ENCODE measurements at places on chromosomes 12 and 14. TPM values are rescaled to one million over a fixed set of nuclear protein-coding genes. Genes with fewer than 3 reads are reported as not detected.
A peak's percentile ranks its signal among the peaks of the same experiment; 100 is the strongest.

- no peak for DNase-seq
- no peaks in the 10 kb centered on the region for H3K4me1 ChIP-seq
- no peak overlapping the region for H3K4me3 ChIP-seq
- H3K27ac ChIP-seq: no peak overlapping the region
These were observed 126.7 kb downstream of the TTC6 start for GRCh38 chr14:37721976-37722659.

DNA sequence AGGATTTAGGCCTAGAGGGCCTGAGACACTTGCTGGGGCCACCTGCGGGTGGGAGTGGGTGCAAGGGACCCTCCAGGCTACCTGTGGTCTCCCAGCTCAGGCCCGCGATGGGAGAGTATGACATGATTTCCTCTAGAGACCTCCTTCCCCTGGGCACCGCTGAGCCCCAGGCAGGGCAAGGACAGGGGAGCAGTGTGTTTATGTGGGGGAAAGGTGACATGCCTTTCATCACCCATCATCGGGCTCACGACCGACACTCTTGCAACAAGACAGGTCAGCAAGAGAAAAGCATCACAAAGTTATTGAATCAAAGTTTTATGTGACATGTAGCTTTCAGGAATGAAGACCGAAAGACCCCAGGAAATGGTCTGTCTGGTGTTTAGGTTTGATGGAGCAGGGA lies 19.9 kb downstream of the SH2B3 start:
- no peak for DNase-seq
- H3K4me3 ChIP-seq: no peak overlapping the region
- peaks cover 47% of the 10 kb centered on the region for H3K36me3 ChIP-seq
- H3K4me1 ChIP-seq: peaks cover 61% of the 10 kb centered on the region

- H3K4me1 ChIP-seq: no peaks in the 10 kb centered on the region
- H3K27me3 ChIP-seq: no peaks in the 10 kb centered on the region
- no peak for DNase-seq
- H3K4me3 ChIP-seq: no peak overlapping the region
- H3K27ac ChIP-seq: no peak overlapping the region
- peaks cover 61% of the 10 kb centered on the region for H3K36me3 ChIP-seq
These were observed 28.1 kb downstream of the ATP6V1D start for GRCh38 chr14:67331368-67332125.

- H3K4me1 ChIP-seq: no peaks in the 10 kb centered on the region
- no peaks in the 10 kb centered on the region for H3K27me3 ChIP-seq
- DNase-seq: no peak
These were observed 650.3 kb upstream of the ALG10B start for GRCh38 chr12:37666069-37666781.

- no peaks in the 10 kb centered on the region for H3K4me1 ChIP-seq
- peaks cover 11% of the 10 kb centered on the region for H3K27me3 ChIP-seq
- H3K27ac ChIP-seq: no peak overlapping the region
- no peaks in the 10 kb centered on the region for H3K36me3 ChIP-seq
- DNase-seq: no peak
- no peak overlapping the region for H3K4me3 ChIP-seq
These were observed 448.1 kb upstream of the DCN start for GRCh38 chr12:91630596-91631293.

GRCh38 chr12:32836710-32837109 lies 59.9 kb downstream of the PKP2 start:
- H3K27ac ChIP-seq: no peak overlapping the region
- H3K27me3 ChIP-seq: no peaks in the 10 kb centered on the region
- no peaks in the 10 kb centered on the region for H3K36me3 ChIP-seq
- no peak overlapping the region for H3K4me3 ChIP-seq
- no peak for DNase-seq

DNA sequence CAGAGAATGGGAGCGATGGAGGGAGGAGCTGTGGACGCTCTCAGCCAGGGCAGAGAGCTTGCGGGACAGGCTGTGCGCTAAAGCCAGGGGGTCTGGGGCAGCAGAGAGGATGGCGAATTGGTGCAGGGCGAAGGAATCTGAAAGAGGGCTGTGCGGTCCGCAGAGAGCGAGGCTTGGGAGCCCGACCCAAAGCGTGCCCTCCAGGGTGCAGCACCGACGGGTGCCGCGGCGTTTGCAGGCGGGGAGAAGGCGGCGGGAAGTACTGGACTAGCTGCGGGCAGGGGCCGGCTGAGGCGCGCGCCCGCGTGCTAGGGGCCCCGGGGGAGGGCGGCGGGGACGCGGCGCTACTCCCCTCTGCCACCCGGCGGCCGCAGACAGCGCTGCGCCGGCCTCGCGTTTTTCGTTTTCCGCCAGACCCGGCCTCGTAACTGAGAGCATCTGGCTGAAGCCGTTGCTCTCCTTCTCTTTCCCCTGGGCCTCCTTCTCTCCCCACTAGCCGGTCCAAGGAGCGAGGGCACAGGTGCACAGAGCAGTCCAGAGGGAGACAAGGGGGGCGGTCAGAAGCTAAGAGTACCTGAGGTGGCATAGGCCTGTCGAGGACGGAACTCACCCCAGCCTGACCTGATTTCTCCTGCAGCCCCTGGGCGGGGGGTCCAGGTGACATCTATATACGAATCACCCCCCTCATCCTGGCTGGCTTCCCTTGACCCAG lies 24.9 kb downstream of the SLC6A12 start:
- no peaks in the 10 kb centered on the region for H3K36me3 ChIP-seq
- H3K4me1 ChIP-seq: peaks cover 6% of the 10 kb centered on the region
- H3K27ac ChIP-seq: no peak overlapping the region
- H3K4me3 ChIP-seq: peak overlapping the region; percentile 70
- peak; percentile 18 for DNase-seq
- peaks cover 28% of the 10 kb centered on the region for H3K27me3 ChIP-seq

- H3K27me3 ChIP-seq: peaks cover 2% of the 10 kb centered on the region
- peaks cover 9% of the 10 kb centered on the region for H3K4me1 ChIP-seq
- H3K4me3 ChIP-seq: no peak overlapping the region
- H3K36me3 ChIP-seq: no peaks in the 10 kb centered on the region
- DNase-seq: no peak
These were observed 62.8 kb upstream of the EGLN3 start for GRCh38 chr14:34013721-34014060.

DNA sequence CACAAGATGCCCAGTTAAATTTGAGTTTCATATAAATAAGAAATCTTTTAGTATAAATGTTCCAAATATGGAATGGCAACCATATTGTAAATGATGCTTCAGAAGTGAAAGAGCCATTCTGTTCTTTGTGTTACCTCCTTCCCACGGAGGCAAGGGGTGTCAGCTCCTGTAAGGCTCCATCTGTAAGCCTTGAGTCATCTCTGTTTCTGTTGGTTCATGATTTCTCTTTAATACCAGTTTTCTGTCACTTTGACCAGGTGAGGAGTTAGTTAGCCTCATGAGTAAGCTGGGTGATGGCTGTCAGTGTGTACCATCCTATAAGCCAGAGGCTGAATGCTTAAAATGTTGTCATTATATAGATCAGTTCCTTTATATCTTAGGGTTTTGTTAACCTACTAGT lies 61.9 kb downstream of the TMEM30B start:
- no peak for DNase-seq
- H3K27me3 ChIP-seq: peaks cover 29% of the 10 kb centered on the region
- H3K27ac ChIP-seq: no peak overlapping the region
- no peak overlapping the region for H3K4me3 ChIP-seq

DNA sequence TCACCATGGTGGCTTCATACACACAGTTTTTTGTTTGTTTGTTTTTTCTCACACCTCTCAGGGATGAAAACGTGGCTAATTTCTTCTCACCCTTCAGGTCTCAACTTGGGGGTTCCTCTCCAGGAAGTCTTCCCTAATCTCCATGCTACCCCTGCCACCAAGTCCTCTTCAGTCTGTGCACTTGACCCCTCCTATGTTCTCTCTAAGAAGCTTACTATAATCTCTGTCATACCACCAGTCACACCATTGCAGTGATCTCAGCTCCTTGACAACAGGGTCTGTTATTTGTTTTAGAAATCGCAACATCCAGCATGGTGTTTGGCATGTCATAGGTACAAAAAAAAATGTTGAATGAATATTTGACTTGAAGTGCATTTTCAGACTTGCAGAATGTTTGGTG lies 83.4 kb downstream of the PRORP start:
- peaks cover 9% of the 10 kb centered on the region for H3K36me3 ChIP-seq
- H3K27me3 ChIP-seq: no peaks in the 10 kb centered on the region
- no peak overlapping the region for H3K4me3 ChIP-seq
- peaks cover 3% of the 10 kb centered on the region for H3K4me1 ChIP-seq
- no peak for DNase-seq

- H3K4me1 ChIP-seq: peaks cover 89% of the 10 kb centered on the region
- peak overlapping the region; percentile 4 for H3K27ac ChIP-seq
- H3K36me3 ChIP-seq: peaks cover 60% of the 10 kb centered on the region
- no peak for DNase-seq
These were observed 14.9 kb downstream of the SCAF11 start for GRCh38 chr12:45975506-45975905.

GRCh38 chr12:57123813-57124212 lies 4.5 kb upstream of the LRP1 start:
- H3K27me3 ChIP-seq: no peaks in the 10 kb centered on the region
- no peak overlapping the region for H3K4me3 ChIP-seq
- no peak for DNase-seq
- peaks cover 10% of the 10 kb centered on the region for H3K4me1 ChIP-seq

DNA sequence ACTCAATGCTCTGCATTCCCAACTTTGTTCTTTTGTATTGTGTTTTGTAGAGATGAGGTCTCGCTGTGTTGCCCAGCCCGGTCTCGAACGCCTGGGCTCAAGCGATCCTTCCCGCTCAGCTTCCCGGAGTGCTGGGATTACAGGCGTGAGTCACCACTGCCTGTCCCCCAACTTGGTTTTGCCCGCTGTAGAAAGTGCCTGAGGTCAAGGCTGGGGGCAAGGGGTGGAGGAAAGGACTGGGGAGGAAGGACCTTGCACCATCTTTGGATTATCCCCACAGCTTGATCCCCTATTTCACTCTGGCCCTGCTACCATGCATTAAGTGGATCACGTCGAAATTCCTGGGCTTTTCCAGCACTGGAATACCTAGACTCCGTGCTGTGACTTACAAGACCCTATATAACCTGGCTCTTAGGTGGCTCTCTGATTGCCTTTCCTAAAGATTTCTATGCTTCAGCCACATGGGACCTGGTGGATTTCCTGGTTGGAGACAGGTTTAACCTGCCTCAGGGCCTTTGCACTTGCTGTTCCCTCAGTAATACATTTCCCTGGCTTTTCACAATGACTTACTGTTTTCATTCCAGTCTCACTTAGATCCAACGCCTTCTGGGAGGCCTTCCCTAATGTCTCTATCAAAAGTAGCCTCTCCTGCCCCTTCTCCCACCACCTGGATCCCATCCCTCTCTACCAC lies 608 bp upstream of the PIANP start:
- peaks cover 38% of the 10 kb centered on the region for H3K27me3 ChIP-seq
- peak overlapping the region; percentile 77 for H3K4me3 ChIP-seq
- H3K36me3 ChIP-seq: no peaks in the 10 kb centered on the region
- no peak for DNase-seq

DNA sequence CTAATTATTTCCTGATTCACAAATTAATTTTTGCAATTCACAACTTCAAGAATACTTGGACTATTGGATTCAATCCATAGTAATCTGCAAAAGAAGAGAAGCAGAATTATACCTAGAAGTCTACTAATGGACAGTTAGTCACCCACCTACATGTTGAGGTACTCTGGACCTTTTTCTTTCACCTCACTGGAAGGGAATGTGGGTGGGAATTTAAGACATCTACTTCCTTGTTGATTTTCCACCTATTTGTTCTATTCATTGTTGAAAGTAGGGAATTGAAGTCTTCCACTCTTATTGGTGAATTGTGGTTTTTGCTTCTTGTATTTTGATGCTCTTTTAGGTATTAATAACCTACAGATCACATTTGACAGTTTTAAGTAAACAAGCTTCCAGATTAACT lies 11.0 kb downstream of the RESF1 start:
- H3K27ac ChIP-seq: peak overlapping the region; percentile 37
- peaks cover 90% of the 10 kb centered on the region for H3K36me3 ChIP-seq
- H3K4me3 ChIP-seq: no peak overlapping the region
- no peaks in the 10 kb centered on the region for H3K27me3 ChIP-seq
- peaks cover 61% of the 10 kb centered on the region for H3K4me1 ChIP-seq

DNA sequence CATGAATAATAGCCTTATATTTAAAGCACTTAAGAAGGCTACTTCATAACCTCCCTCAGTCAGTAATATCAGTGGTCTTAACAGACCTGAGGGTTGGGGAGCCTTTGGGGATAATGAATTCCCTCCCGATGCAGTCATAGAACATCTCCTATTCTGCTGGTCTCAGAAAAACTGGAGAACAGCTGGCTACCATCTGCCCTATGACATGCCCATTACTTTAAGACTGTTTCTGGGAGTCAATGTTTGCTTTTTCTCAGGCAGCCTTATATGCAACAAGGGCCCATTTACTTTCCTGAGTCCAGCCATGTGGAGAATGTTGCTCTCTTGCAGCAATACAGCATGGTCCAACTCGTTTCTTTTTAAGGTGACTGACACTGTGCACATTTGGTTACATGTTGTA lies 161.7 kb upstream of the PARP11 start:
- H3K4me3 ChIP-seq: no peak overlapping the region
- no peaks in the 10 kb centered on the region for H3K36me3 ChIP-seq
- H3K27ac ChIP-seq: no peak overlapping the region

DNA sequence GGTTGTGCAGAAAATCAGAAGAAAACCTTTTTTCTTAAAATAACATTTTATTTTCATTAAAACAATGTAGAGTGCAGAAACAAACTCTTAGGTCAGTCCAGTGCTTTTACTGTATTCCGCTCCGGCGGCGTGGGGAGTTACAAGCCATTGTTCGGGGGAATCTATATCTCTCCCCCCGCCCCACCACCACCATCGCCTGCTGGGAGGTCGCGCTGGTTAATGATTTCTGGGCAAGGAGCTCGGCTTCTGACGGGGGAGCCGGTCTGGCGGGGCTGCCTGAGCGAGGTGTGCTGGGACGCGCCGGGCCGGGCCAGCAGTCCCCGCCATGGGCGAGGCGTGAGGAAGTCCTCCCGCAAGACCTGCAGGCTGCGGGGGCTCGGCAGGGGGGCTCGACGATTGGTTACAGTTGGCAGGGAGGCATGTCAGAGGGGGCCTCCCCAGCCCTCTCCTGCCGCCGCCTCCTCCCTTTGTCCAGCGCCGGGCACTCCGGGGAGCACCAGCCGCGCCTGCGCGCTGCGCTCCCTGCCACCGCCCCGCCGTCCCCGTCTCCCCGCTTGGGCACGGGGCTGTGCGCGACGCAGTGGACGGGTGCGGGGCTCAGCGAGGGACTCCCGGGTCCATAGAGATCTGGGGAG lies 1.0 kb upstream of the DUSP6 start:
- H3K27ac ChIP-seq: peak overlapping the region; percentile 75
- peak overlapping the region; percentile 84 for H3K4me3 ChIP-seq
- peaks cover 8% of the 10 kb centered on the region for H3K36me3 ChIP-seq
- no peaks in the 10 kb centered on the region for H3K27me3 ChIP-seq
- H3K4me1 ChIP-seq: peaks cover 57% of the 10 kb centered on the region

Gene CYP27B1
- 2.5 TPM for total RNA-seq

Gene KRT71
- not detected for total RNA-seq

Gene SCNN1A
- not detected for total RNA-seq

Gene C12orf54
- not detected for total RNA-seq

Gene PUS1
- 51.5 TPM for total RNA-seq

Gene CAPZA3
- not detected for total RNA-seq

Gene MFAP5
- not detected for total RNA-seq

Gene CLEC4E
- not detected for total RNA-seq

All from activated B cell treated with CpG ODN at 0.5 μM for 24 hours (primary cell).